ENCODE measurements at places on chromosomes 4 and X. TPM values are rescaled to one million over a fixed set of nuclear protein-coding genes. Genes with fewer than 3 reads are reported as not detected.

DNA sequence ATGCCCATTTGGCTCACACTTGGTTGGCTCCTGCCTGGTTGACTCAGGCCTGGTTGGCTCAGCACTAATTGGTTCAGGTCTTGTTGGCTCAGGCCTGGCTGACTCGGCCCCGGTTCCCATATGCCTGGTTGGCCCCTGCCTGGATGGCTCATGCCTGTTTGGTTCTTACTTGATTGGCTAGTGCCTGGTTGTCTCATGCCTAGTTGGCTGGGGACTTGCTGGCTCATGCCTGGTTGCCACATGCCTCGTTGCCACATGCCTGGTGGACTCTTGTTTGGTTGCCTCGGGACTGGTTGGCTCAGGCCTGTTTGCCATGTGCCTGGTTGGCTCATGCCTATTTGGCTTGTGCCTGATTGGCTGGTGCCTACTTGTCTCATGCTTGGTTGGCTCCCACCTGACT lies 103.7 kb downstream of the APOOL start:
- DNase-seq, result no peak

The CXXC4 gene
- 2.4 TPM for total RNA-seq

The SPANXB1 gene
- total RNA-seq, result not detected

DNA sequence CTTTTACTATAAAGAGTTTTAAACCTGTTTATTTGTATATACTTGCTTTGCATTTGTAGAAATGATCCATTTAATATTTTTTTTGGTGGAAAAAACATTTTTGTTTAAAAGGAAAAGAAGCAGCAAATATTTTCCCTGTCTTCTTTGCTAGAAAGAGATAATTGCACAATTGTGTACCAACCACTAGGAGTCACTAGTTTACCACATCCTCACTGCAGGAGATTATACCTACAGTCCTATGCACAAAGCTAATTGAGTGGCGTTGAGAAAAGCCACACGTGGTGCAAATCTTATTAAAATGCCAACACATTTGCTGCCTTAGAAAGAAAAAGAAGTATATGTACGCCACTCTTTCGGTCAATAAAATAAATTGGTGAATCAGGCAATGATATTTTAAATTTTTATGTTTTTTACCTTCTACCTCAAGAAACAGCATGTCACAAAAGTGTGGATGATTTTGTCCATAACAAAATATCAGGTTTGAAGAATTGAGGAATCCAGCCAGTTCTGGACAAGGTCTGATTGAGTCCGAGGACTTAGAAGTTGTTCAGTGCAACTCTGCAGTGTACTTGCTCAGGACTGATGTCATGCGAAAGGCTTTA lies 102.9 kb downstream of the GRXCR1 start:
- no peak for DNase-seq

GRCh38 chrX:38220024-38220414 lies 652 bp downstream of the SRPX start:
- peak; percentile 32 for DNase-seq

The BEX5 gene
- total RNA-seq, result 3.9 TPM

The ADH1C gene
- total RNA-seq, result 4.7 TPM

The FAM9B gene
- total RNA-seq, result 2.8 TPM

GRCh38 chrX:2486476-2487133 lies 14.2 kb downstream of the DHRSX start:
- DNase-seq, result no peak

- DNase-seq, result no peak
Observed at GRCh38 chr4:73948990-73949706, 32.7 kb downstream of the PF4 start.
